ENCODE measurements at places on chromosomes 3 and 15.

- DNase-seq, result no peak
These were observed 232.3 kb downstream of the SNRPN start for GRCh38 chr15:25186906-25187645.

DNA sequence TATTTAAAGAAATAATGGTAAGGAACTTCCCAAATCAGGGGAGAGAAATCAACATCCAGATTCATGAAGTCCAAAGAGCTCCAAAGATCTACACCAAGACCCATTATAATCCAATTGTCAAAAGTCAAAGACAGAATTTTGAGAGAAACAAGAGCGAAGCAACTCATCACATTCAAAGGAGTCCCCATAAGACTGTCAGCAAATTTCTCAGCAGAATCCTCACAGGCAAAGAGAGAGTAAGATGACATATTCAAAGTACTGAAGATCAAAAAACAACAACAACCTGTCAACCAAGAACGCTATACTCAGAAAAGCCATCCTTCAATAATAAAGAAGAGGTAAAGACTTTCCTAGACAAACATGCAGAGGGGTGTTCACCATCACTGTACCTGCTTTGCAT, 342.1 kb downstream of the TIGIT start:
- no peak for DNase-seq

GRCh38 chr3:136929977-136930670, 27.7 kb upstream of the IL20RB start:
- peak; percentile 15 for DNase-seq

GRCh38 chr3:126026277-126026751, 57.3 kb downstream of the ROPN1B start:
- DNase-seq, result no peak

DNA sequence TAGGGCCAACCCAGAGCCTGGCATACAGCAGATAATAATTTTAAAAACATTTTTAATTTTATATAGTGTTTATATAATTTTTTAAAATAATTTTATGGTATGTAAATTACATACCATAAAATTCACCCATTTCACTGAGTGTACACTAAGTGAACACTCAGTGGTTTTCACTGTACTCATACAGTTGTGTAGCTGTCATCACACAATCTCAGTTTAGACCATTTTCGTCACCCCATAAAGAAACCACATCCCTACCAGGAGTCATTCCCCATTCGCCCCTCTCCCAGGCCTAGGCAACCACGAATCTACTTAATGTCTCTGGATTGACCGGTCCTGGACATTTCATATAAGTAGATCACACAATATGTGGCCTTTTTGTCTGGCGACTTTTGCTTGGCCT, 10.2 kb downstream of the EEFSEC start:
- DNase-seq, result no peak

DNA sequence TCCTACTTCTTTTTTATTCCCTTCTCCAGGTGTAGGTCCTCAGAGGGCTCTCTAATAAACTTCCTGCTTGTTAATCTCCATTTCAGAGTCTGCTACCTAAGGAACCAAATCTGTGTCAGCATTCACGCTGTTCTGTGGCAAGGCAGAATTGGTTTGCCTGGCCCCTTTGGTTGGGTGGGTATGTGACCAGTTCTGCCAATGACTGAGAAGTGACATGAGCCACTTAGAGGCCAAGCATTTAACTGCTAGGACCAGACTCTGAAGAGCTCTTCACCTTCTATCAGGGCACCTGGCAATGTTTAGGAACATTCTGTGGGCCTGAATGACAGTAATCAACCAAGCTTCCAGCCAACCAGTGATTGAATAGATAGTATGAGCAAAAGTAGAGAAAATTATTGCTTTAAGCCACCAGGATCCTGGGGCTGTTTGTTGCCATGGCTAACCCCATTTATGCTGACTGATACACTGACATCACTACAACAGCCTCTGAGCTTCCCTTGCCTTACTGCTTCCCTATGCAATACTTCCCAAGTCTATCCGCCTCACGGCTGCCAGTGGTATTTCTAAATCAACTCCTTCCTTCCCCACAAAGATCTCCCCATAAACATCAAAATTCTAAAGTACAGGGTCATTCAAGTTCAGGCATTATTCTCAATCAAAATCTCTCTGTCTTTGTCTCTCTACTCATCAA, 7.6 kb downstream of the FRMD4B start:
- DNase-seq, result no peak

DNA sequence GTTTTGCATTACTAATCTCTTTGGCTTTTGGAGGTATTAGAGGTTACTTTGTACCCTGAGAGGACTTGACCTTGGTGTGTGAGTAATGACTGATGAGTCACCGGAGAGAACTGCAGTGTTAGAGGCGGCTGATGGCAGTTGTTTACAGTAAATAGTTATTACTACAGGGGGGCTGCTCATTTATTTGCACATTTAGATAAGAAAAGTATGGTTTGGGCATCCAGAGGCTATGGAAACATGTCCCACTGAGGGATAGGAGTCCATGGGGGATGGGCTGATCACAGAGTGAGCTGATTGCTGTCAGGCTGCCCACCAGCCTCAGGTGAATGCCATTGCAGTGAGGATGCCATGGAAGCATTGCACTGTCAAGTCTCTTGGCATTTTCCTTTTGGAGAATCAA, 17.3 kb upstream of the STAC start:
- DNase-seq, result peak; percentile 78

DNA sequence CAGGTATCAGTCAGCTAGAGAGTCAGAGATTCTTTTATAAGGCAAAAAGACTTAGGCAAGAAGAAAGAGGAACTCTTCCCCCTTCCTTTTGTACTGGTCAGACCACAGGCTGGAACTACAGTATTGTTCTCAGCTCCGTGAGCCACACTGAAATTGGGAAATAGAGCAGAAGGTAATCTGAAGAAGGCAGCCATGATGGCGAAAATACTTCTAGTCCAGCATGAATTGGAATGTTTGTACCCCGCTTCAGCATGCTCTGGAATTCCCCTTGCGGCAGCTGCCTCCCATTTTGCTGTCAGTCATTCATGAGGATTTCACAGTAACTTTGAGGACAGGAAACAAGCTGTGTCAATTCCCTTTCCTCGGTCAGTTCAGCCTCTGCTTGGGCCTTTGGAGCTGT, 96.2 kb downstream of the CORO2B start:
- no peak for DNase-seq

- peak; percentile 15 for DNase-seq
These were observed 77.2 kb downstream of the SCN10A start for GRCh38 chr3:38738630-38739395.

GRCh38 chr3:178671377-178671776, 135.1 kb downstream of the KCNMB2 start:
- no peak for DNase-seq

GRCh38 chr3:124859025-124859424, 28.1 kb downstream of the ITGB5 start:
- peak; percentile 83 for DNase-seq

Data from fibroblast of skin of right quadriceps (primary cell).